T-cell (primary cell): ENCODE measurements at places on chromosomes 2 and 18. TPM values are rescaled to one million over a fixed set of nuclear protein-coding genes. Genes with fewer than 3 reads are reported as not detected.

DNA sequence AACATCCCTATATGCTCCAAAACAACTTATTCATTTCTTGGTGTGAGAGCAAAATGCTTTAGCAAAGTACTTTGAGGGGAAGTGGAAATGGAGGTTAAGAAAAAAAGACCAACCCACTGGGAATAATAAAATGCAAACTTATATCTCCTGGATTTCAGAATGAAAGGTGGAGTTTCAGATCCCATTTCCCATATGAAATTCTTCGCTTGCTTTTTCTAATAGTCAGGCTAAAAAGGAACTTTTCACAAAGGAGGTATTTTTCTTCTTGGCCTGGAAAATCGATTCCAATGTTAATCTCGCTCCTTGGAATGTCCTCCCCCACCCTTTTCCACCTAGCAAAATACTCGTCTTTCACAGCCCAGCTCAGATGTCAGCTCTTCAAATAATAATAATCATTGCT, 360.9 kb downstream of the LPIN1 start:
- DNase-seq, result no peak

GRCh38 chr2:112683550-112684414, 37.0 kb upstream of the NT5DC4 start:
- no peak for DNase-seq

UGT1A5 gene
- not detected for total RNA-seq

GRCh38 chr2:37802211-37802752, 122.8 kb upstream of the RMDN2 start:
- DNase-seq, result no peak

REEP1 gene
- total RNA-seq, result not detected
